Gastroesophageal sphincter (tissue), 4 donors: ENCODE measurements at places on chromosomes 1 and 21.

DNA sequence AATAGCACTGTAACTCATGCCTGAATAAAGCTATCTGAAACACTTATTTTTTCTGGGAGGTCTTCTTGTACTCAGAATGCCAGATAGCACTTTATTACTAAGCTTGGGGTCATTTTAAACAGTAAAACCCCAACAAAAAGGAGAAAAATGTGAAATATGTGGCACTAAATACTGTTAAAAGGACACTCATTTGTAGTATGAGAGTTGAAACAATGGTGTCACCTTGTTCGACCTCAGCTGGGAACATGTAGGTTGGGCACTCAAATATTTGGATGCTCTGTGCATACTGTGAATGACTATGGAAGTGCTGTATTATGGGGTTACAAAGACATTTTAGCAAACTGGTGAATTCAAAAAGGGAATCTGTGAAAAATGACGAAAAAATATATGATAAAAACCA is 53.9 kb downstream of the SELENOF start:
- no peak for ATAC-seq

- no peak for ATAC-seq
Measured at GRCh38 chr1:226979517-226980121, 39.5 kb downstream of the COQ8A start.

GRCh38 chr1:230212405-230212936 is 145.4 kb downstream of the GALNT2 start:
- no peak for ATAC-seq

GRCh38 chr1:238265866-238266265 is 375.1 kb upstream of the ZP4 start:
- no peak for ATAC-seq

- ATAC-seq: no peak
Measured at GRCh38 chr1:163670989-163671757, 349.4 kb downstream of the NUF2 start.

- no peak for ATAC-seq
Measured at GRCh38 chr1:32891241-32891570, 4.9 kb downstream of the HPCA start.

DNA sequence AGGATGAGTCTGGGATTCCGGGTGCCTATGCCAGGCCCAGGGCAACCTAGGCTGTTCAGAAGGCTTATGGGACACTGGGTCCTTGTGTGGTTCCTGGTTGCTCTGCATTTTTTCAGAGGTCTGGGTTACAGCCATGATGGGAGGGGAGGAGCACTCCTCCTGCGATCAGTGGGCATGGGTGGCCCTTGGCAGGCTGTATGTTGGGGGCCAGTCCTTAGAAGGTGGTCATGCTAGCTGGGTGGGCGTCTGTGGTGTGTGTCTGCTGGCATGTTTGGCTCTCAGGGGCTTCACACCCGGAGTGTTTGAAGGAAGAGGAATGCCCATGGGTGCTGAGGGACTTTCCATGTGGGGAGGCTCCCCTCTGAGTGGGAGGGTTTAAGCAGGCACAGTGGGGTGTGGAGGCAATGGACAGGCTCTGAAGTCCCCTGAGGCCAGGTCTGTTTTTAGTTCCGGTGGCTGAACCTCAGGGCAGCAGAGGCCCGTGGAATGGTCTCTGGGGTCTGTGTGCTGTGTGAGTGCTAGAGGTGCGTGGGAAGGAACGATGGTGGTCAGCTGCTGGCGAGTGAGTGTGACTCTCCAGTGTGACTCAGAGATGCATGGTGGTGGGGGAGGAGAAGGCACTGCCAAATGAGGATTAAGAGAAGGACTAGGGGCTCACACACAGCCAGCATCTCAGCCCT is 25.3 kb downstream of the CACNA1E start:
- ATAC-seq: no peak

GRCh38 chr1:93675271-93675670 is 6.4 kb downstream of the BCAR3 start:
- no peak for ATAC-seq

DNA sequence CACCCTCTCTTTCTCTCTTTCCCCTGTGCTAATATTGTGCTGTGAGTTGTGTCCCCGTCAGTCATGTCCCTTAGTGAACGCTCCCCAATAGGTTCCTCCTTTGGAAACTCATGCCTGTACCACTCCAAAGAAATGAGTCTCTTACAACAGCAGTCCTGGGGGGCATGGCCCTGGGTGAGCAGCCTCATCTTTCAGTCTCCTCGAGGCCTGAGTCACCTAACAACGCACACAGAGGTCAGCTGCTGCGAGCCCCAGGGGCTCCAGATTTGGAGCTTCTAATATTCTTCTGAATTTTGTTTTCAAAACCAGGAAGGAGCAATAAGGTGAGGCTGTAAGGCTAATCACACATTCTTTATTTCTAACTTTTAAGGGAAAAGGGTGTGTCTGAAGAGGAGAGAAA is 30.5 kb upstream of the ZBTB8A start:
- no peak for ATAC-seq

DNA sequence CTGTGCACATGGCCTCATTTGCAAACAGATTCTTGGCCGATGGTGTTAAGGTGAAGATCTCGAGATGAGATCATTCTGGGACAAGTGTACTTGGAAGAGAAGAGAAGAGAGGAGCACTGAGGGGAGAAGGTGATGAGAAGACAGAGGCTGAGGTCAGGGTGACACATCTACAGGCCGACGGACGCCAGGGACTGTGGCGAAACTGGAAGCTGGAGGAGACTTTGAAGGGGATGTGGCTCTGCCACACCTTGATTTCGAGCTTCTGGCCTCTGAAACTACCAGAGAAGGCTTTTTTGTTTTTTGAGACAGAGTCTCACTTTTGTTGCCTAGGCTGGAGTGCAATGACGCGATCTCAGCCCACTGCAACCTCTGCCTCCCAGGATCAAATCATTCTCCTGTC is 137.5 kb upstream of the TMEM51 start:
- ATAC-seq: no peak

DNA sequence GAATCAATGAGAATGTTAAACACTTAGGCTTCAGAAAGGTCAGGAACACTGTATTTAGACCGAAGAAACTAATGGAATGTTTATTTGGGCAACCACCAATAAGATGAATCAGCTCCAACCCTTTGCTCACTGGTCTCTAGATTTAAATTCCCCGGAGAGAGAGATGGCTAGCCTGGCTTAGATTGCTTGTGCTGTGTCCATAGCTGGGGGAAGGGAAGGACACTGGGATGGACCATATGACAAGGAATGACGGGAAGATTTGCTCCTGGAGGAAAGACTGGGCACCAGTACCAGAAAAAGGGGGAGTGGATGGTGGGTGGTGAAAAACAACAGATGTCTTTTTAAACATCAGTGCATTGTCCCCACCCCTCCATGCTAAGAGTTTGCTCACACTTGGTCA is 426.6 kb downstream of the DUSP10 start:
- ATAC-seq: peak; percentile 62

DNA sequence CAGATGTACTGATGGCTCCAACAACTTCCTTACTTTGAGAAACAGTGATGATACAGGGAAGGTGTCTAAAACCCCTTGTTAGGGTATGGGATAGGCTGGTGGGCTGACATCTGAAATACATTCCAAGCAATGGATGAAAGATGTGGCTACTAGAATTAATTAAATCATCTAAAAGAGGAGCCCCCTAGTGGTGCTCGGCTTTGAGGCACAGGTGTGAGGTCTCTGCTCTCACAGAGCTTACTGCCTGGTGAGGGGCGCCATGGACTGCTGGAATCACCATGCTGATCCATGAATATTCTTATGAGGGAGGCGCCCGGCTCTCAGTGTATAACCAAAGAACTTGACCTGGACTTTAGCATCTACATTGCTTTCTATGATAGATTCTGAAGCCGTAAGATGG is 48.5 kb downstream of the GNG4 start:
- ATAC-seq: no peak

GRCh38 chr21:30255679-30256078 is 27.1 kb downstream of the KRTAP24-1 start:
- ATAC-seq: no peak

DNA sequence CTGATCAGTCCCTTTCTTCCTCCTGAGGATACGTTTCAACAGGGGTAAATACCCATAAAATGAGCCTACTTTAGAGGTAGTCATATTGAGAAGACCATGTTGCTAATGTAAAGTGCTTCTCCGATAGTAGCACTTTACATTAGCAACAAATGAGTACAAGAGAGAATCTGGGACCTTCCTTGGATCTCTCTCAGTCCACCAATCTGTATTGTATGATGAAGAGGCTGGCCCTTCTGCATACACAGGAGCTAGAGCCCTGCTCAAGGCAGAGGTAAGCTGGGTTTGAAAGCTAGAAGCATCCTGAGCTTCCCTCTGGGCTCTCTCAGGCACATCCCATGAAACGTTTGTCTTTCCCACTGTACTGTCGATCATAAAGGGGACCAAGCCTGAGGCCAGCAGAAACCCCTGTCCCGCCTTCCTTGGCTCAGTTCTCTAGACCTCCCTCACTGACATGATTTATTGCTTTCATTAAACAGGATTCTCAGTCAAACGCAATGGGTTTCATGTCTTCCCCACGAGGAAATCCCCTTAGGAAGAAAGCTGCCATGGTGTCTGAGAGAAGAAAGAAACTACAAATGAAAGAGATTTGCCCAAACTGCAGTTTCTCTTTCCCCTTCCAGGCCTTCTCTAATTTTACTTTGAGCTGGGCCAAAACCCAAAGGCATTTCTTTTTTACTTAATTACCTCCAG is 62.8 kb upstream of the BCAR3 start:
- ATAC-seq: no peak

- no peak for ATAC-seq
Measured at GRCh38 chr1:29756085-29756484, 519.8 kb downstream of the PTPRU start.

DNA sequence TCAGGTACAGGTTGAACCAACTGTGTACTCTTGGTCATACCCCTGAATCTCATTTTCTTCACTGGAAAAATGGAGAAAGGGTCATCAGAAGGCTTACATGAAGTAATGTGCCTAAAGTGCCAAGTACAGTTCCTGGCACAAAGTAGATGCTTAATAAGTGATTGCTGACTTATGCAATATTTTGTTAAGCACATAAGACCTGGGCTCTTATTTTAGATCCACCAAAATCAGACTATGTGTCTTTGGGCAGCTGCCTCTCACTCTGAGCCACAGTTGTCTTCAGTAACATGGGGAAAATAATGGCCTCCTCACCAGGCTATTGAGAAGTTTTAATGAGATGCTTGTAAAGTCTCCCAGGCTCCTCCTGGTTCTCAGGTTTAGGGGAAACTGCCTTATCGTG is 74.3 kb upstream of the TRABD2B start:
- no peak for ATAC-seq

DNA sequence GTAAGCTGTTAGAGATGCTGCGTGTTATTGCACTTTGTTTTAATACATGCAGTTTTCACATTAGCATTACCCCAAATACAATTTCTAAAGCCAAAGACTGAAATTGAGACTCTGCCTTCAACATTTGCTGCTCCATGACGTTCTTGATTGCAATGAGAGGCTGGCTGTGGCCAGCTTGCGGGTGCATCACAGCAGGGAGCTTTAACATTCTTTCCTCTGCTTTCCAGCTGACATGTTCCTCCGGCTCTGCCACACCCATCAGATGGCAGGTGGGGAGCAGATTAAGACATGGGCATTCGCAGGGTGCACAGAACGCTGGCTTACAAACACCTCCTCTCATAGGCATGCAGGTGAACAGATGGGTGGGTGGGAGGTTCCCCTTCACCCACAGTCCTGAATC is 314.1 kb downstream of the DISC1 start:
- no peak for ATAC-seq

DNA sequence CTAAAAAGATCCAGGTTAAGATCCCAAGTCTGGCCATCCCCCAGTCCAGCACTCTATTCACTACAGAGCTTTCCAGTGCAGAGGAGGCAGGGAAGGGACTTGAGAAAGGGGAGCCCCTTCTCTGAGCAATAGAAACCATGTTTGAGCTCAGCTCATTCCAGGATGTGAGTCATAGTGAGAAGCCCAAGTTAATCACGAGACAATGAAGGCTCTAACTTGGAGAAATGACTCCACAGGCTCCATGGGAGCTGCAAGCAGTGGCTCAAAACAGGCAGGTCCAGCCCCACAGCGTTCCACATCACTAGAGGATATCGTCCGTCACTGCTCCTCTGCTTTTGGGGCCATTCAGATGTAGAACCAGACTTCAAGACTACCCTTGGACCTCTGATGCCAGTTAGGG is 59.1 kb downstream of the CAMK2N1 start:
- no peak for ATAC-seq

DNA sequence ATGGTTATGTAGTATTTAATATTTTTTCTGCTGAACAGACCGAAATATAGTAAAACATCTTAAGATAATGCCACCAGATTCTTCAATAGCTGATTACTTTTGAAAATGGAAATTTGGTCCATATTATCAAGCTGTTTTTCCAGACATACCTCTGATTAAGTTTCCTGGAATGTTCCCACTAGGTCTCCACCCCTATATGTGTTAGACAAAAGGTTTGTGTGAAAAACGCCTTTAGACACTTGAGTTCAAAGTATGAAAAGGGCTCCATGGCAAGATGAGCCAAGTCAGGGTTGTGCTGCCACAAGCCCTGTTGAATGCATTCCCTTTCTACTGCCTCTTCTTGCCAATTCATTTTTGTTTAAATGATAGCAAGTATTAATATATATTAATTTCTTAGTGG is 52.7 kb downstream of the ZBTB17 start:
- no peak for ATAC-seq

DNA sequence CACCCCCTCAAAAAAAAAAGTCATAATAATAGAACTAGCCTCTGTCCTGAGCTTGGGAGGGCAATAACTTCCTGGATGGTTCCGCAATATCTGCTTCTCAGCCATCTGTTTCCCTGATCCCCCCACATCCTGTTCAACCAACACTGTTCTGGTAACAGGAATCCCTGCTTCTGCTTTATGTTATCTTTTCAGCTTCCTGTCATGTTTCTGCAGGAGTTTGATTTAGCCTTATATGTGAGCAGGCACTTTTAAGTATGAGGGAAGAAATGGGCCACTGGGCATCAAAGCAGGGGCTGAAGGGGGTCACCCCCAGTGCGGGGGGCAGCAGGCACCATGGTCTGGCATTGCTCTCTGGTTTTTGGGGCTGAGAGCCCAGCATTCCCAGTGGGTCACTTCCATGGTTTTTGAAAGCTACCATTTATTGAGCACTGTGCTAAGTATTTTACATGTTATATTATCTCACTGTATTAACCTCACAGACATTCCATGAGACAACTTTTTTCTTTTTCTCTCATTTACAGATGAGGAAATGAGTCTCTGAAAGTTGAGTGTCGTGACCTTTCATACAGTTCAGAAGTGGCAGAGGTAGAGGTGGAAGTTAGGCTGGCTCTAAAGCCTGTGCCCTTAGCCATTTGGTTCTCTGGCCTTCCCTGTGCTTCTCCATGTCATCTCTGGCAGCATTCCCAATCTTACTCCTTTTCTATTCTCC is 61.9 kb downstream of the DNTTIP2 start:
- ATAC-seq: peak; percentile 65

- ATAC-seq: no peak
Measured at GRCh38 chr21:20999659-21000058, 1.4 kb downstream of the NCAM2 start.

GRCh38 chr21:27513016-27513415 is 546.1 kb upstream of the ADAMTS5 start:
- no peak for ATAC-seq
